ENCODE measurements at places on chromosomes 5 and 9. TPM values are rescaled to one million over a fixed set of nuclear protein-coding genes. Genes with fewer than 3 reads are reported as not detected.

CDC37L1 gene
- 33.0 TPM for total RNA-seq

SGCD gene
- total RNA-seq: 12.5 TPM

TLR4 gene
- total RNA-seq: 10.6 TPM

LCN6 gene
- not detected for total RNA-seq

CCDC180 gene
- total RNA-seq: 16.1 TPM

KIF3A gene
- total RNA-seq: 136 TPM

Data from diencephalon (tissue), 1 donor.